ENCODE measurements at places on chromosomes 2 and 18. TPM values are rescaled to one million over a fixed set of nuclear protein-coding genes. Genes with fewer than 3 reads are reported as not detected.

NYAP2 gene
- polyA plus RNA-seq: not detected

YIPF4 gene
- polyA plus RNA-seq: 25.7 TPM

SLC5A7 gene
- polyA plus RNA-seq: not detected

EFR3B gene
- not detected for polyA plus RNA-seq

SH2D6 gene
- not detected for polyA plus RNA-seq

AMER3 gene
- polyA plus RNA-seq: not detected

RND3 gene
- not detected for polyA plus RNA-seq

ARL5A gene
- polyA plus RNA-seq: 74.5 TPM

GLB1L gene
- 11.7 TPM for polyA plus RNA-seq

GALNT5 gene
- not detected for polyA plus RNA-seq

ABCG8 gene
- polyA plus RNA-seq: not detected

FSIP2 gene
- polyA plus RNA-seq: not detected

DNA sequence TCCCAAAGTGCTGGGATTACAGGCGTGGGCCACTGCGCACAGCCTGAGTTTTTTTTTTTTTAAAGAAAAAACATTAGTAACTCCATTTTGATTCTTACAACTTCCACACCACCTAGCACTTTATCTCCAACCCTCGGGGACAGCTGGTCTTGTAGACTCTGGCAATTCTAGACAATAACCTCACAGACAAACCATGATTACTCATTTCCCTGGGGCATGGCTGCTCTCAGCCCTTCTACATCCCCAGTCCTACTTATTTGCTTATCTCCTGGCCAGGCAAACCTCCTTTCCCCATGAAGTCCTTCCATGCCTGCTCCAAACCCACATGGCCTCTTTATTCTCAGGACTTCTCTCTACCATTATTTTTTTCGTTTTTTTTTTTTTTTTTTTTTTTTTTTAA lies 91.1 kb downstream of the ACTR3 start:
- no peak for DNase-seq

GRCh38 chr18:37393945-37394609 lies 171.5 kb downstream of the CELF4 start:
- DNase-seq: no peak

GRCh38 chr2:60333264-60333663 lies 220.2 kb downstream of the BCL11A start:
- no peak for DNase-seq

- no peak for DNase-seq
These were observed 27.5 kb downstream of the ARL4C start for GRCh38 chr2:234469251-234469845.

DNA sequence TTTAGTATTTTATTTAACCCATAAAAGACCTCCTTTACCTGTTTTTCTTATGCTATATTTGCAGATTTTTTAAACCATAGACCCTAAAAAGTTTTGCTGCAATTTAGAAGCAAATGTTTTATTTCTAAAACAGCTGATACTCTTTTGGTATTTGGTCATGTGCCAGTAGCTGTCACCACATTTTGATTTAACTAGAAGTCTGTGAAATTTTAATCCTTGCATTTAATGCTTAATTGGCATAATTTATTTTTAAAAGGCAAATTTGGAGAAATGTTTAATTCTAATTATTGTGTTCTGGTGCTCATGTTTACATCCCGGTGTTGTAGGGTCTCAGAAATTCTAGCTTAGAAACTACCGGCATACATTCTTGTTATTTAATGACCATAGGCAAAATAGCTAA lies 111.8 kb downstream of the TTC27 start:
- DNase-seq: no peak

DNA sequence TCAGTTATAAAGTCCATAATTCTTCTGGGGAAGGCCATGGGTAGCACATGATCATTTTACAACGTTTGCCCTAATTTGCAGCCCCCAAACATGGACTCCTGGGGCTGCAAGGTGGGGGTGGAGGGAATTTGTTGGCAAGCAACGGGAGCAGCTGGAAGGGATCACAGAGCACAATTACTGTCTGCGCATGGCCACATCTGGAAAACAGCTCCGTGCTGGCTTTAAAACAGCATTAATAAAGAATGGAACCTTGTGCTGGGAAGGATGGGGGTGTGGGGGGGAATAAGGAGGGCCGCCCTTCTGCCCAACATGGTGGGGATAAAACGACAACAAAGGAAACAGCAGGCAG lies 60.9 kb upstream of the SLC14A2 start:
- DNase-seq: no peak

DNA sequence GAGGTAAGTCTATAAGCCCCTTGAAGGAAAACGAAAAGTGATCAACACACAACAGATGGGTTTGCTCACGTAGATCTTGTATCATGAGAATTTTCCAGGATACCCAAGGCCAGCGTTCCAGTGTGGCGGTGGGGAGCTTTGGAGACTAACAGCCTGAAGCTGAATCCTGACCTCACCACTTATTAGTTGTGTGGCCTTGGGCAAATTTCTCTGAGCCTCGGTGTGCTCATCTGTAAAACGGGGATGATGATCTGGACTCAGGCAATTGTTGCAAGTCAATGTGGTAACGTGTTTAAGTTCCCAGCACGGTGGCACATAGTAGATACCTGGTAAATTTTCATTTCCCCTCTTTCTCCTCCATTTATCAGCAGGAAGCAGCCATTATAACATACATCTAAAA lies 68.3 kb downstream of the VWA3B start:
- DNase-seq: no peak

- no peak for DNase-seq
These were observed 237.6 kb upstream of the FOSL2 start for GRCh38 chr2:28155086-28155485.

DNA sequence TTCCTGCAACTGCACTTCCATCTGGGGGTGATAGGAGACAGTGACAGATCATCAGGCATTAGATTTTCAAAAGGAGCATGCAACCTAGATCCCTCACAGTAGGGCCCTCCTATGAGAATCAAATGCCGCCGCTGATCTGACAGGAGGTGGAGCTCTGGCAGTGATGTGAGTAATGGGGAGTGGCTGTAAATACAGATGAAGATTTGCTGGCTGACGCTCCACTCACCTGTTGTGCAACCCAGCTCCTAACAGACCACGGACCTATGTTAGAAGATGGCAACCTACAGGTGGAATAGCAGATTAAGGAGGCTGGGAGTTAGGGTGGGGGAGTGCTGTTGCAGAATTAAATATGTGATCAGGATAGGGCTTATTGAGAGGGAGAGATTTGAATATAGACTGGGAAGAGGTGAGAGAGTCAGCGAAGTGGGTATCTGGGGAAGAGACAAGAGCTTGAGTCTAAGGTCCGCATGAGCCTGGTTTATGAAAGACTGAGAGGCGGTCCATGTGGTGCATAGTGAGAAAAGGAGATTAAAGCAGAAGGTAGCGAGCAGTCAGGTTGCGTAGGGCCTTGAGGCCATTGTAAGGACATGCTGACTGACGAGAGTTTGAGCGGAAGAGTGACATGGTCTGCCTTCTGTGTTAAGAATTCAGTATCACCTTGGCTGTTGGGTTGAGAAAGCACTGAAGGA lies 31.3 kb upstream of the TOGARAM2 start:
- DNase-seq: no peak

DNA sequence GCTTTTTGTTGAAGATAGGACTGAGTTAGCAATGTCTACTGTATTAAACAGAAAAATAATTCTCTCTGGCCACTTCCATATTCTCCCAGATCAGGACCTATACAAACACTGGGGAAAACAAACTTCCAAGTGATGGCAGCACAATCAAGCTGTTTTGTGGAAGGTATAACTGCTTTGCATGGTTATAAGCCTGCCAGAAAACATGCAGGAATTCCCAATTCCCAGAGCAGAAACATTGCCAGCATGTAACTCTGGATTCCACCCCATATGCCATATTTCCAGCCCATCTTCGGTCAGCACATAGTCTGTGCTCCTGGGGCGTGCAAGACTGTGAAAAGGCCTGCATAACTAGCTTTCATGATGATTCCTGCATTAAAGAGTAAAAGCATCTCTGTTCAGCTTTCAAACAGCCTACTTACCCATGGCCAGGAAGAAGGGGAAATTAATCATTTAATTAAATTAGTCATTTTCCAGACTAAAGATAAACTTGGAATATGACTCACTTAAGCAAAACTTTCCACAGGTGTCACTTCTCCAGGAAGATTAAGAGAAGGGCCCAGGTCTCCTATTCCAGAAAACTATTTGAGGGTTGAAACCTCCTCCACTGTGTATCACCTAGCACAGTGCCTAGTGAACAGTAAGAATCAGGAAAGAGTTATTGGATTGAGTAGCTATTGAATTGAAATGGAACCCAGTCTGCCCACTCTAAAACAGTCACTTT lies 280.5 kb downstream of the NRXN1 start:
- no peak for DNase-seq

DNA sequence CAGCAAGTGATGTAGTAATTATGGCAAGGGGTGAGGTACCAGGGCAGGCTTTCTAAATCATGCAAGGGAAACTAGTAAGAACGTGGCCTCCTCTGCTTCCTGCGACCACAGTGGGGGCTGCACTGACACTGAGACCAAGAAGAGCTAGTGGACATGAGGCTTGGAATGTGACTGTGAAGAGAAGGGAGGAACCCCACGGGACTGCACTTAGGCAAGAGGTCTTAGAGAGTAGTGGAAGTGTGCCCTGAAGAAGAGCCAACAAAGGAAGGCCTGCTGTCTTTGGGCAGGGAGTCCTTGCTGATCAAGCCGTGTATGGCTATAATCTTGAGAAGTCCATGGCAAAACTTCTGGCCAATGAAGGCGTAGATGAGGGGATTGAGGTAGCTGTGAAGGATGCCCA lies 8.9 kb upstream of the RUFY4 start:
- no peak for DNase-seq

DNA sequence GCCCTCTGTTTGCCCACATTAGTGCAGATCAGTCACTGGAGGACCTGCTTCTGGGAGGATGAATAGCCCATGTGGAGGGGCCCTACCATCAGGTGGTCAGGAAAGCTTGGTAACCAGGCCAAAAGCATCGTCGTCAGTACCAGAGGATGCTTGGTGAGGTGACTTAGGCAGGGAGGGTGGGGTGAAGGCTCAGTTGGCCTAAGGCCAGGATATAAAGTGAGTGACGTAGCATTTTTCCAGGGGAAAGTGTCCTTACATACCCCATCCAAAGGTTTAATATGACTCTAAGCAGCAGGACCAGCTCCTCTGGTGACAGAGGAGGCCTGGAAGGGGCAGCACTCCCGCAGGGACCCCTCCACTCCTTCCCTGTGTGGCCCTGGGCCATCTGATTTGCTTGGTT lies 27.7 kb upstream of the DNMT3A start:
- DNase-seq: no peak

- no peak for DNase-seq
These were observed 191.2 kb downstream of the VWC2L start for GRCh38 chr2:214601852-214602633.

- no peak for DNase-seq
These were observed 118.9 kb downstream of the VWA3B start for GRCh38 chr2:98205889-98206288.

GRCh38 chr2:24317491-24317920 lies 42.8 kb downstream of the ITSN2 start:
- no peak for DNase-seq

DNA sequence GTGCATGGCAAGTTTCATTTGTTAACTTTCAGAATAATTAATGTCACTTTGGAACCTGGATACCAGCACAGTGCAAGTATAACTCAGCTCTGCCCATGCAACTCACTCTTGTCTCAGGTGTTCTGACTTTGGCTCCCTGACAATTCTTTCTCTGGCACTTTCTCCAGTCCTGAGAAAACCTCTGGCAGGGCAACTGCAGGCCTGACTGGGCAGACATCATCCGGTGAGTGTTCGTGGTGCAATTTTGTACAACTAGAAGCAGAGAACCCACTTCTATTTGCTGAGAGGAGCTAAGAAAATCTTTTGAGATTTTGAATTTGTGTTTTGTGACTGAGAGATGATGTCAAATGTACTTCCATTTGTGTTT lies 143.0 kb downstream of the AQP4 start:
- no peak for DNase-seq

GRCh38 chr2:134333646-134334189 lies 79.8 kb downstream of the MGAT5 start:
- DNase-seq: no peak

GRCh38 chr2:101410746-101411145 lies 23.4 kb upstream of the CREG2 start:
- no peak for DNase-seq

DNA sequence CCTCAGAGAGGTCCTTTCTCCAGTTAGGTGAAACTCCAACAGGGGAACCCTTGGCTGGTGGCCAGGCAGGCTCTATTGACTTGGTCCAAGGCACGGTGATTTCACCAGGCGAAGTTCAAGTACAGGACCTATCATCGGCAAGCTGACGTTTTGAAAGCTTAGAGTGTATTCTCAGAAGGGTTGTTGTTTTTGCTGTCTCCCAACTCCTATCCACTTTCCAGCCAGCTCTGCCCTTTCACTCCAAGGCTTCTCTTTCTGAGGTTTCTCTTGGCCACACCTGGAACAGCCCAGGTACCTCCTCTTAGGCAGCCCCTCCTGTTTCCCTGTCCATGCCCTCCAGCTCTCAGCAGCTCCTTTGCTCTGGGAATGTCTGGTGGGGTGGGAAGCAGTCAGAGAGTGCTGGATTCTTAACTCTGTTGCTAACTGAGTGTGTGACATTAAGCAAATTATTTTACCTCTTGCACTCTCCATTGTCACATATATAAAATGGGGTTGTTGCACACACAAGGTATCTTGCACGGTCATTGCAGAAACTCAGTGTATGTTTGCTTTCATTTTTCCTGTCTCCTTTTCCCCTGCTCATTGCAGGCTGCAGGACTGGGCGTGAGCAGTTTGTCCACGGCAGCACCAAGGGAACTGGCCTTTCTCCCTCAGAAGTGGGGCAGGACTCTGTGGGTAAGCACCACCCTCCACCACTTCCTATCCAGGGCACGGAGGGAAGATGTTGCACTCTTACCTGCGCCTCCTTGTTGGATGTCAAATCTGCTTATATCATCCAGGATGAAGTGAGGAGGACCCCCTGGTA lies 30.2 kb downstream of the CAPN13 start:
- no peak for DNase-seq

- DNase-seq: no peak
These were observed 305.1 kb upstream of the FSHR start for GRCh38 chr2:49459314-49459993.

- DNase-seq: peak; percentile 85
These were observed 405 bp downstream of the SP3 start for GRCh38 chr2:173964565-173965371.

DNA sequence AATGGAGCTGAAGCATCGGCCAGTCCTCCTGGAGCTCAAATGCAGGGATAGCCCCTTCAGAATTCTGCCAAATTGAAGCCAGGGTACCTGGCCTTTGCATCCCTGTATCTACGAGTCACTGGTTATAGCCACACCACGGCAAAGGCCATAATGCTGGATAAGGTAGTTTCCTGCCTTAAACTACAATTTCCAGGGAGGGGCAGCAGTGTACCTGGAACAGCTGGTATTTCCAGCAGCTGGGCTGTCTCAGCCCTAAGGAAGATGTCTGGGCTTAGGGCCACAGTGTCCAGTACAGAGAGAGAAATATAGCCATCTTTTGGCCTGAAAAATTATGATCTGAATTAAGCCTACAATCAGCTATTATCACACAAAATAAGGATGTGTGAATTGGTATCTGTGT lies 180.3 kb downstream of the GCA start:
- no peak for DNase-seq

- DNase-seq: no peak
These were observed 63.9 kb upstream of the SPATS2L start for GRCh38 chr2:200242570-200242969.

- no peak for DNase-seq
These were observed 7.3 kb downstream of the PRADC1 start for GRCh38 chr2:73225513-73226360.

GRCh38 chr2:111143843-111144198 lies 23.1 kb downstream of the BCL2L11 start:
- DNase-seq: no peak

All from CD14-positive monocyte (primary cell).